ENCODE measurements at places on chromosomes 4 and X.

DNA sequence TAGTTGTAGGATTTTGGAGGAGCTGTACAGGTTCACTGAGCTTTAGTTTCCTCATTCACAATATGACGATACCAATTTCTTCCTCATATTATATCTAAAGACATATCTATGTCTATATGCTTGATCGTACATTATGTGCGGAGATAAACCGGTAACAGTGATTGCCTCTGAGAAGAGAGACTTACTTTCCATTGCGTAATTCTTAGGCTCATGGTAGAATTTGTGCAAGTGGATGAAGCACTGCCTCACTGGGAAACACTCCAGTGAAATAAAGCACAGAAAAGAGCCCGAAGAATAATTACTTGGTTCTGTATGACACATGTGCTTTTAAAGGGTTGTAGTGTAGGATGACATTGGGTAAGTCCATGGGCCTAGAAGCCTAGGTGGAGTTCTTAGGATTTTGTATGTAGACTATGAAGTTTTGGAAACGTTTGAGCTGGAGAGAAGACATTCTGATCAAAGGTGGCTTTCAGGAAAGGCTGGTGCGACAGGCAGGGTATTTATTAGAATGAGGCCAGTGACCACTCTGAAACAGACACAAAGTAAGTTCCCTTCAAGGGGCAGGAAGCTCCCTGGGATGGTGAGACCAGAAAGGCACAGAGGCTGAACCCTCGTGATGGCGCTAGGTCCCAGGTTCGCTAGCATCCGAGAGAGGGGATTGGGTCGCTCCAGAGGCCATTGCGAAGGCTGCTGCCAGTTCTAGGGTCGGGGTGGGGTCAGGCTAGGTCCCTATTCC, 649 bp upstream of the VBP1 start:
- DNase-seq: no peak

GRCh38 chrX:19107035-19107434, 15.2 kb downstream of the ADGRG2 start:
- DNase-seq: no peak

GRCh38 chr4:87038837-87039615, 104.2 kb downstream of the AFF1 start:
- DNase-seq: peak; percentile 47

DNA sequence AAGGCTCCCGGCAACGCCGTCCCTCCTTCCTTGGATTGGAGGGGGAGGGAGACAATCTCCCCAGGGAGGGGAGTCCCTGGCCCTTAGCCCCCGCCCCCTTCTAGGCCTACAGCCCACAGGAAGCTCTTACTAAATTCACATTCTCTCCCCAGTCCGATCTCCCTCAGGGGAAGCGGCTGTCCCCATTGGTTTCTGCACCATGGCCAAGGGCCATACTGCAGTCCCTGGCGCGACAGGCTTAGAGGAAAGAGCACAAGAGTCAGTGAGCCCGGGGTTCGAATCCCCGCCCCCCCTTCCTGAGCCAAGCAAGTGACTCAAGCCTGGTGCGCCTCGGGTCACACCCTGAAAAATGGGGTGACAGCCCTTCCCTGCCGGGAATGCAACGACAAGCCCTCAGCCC, 1.1 kb downstream of the ABLIM2 start:
- DNase-seq: peak; percentile 14

GRCh38 chr4:76074468-76074867, at the start of gene ART3:
Gene ART3, plus strand, starts transcription at chr4:76074709. Its CDS starts 1,181 bp downstream, at chr4:76075890.
- DNase-seq: no peak

- DNase-seq: no peak
Observed at GRCh38 chr4:84644087-84644486, 61.2 kb downstream of the CDS1 start.

DNA sequence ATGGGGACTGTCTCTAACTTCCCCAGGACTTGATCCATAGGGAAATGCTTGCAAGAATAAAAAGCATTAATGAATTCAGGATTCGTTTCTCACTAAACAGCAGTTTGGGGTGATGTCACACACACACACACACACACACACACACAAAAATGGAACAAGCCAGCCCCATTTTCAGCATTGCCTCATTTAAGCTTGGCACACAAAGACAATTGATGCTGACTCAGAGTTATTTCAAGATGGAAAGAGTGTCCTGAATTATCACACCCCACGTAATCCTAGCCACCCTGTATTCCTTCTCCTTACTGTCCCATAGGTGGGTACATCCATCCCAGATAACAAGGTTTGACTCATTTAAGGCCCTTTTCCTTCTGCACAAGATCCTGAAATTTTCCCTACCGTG, 345.1 kb upstream of the HS3ST1 start:
- DNase-seq: no peak

GRCh38 chr4:145587088-145587754, 32.0 kb upstream of the MMAA start:
- no peak for DNase-seq

DNA sequence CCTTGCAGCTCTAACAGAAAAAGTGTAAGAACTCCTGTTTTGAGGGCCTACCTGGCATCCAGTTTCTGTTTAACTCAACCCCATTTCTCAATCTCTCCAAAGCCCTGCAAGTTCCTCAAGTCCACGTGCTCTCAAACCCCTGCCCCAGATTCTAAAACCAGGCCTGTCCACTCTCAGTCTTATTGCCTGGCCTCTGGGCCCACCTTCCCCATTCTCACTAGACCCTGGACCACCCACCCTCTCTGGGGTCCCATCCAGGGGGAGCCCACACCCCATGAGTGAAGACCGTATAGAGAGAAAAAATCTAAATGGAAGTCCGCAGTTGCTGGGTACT, 58.3 kb downstream of the TLR10 start:
- no peak for DNase-seq

DNA sequence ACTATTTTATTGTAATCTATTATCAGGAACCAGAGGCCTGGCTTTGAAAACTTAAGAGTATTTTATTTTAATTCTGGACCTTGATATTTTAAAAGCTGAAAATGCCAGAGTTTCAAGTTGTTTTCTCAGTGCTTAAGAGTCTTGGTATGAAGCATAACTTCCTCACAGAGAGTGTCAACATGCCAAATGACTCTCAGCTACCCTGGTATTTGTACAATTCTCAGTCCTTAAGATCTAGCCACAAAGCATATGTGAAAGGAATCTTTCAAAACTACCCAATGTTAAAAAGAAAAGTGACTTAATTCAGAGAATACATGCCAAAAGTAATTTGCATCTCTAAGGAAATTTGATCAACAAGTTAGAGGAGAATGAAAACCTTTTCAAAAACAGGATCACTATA, 171.9 kb downstream of the DKK2 start:
- no peak for DNase-seq

DNA sequence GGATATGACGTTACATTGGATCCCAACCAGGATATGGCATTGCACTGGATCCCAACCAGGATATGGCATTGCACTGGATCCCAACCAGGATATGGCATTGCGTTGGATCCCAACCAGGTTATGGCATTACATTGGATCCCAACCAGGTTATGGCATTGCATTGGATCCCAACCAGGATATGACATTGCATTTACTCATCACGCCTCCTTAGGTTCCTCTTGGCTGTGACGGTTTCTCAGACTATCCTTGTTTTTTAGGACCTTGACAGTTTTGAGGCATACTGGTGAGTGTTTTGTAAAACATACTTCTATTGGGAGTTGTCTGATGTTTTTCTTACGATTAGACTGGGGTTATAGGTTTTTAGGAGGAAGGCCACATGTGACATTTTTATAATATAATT, 5.4 kb upstream of the ACSL1 start:
- no peak for DNase-seq

- DNase-seq: no peak
Observed at GRCh38 chrX:37677765-37678164, 7.8 kb upstream of the XK start.

GRCh38 chrX:12673487-12673886, 117.7 kb upstream of the PRPS2 start:
- DNase-seq: no peak

GRCh38 chr4:84648178-84648577, 65.3 kb downstream of the CDS1 start:
- DNase-seq: no peak

GRCh38 chr4:178340468-178340867, 898.2 kb upstream of the AGA start:
- no peak for DNase-seq

- DNase-seq: no peak
Observed at GRCh38 chr4:83712890-83713289, 177.0 kb downstream of the GPAT3 start.

Data from SK-N-DZ (cell line).